ENCODE measurements at places on chromosomes 1 and 21.

DNA sequence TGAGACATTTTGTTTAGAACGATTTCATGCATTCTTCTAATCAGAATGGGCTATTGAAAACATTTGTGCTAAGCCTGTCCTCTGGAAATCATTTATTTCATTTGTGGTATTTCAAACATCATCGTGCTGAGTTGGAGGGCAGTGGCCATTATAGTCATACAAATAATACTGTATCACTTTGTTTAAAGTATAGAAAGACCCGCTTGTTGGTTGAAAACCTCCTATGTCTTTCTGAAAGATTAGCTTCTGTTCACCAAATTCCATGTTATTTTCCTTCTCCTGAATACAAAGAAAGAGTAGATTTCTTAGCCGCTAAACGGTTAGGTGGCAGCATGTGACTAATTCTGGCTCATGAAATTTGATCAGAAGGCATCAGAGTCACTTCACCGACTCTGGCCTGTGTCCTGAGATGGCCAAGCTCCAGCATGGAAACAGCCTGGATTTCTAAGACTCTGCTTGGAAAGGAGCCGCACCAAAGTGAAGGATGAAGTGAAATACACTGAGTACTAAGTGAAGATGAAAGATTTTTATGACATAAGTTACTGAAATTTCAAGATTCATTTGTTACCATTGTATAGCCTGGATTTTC lies 355.1 kb downstream of the USP25 start:
- peak; percentile 55 for DNase-seq

DNA sequence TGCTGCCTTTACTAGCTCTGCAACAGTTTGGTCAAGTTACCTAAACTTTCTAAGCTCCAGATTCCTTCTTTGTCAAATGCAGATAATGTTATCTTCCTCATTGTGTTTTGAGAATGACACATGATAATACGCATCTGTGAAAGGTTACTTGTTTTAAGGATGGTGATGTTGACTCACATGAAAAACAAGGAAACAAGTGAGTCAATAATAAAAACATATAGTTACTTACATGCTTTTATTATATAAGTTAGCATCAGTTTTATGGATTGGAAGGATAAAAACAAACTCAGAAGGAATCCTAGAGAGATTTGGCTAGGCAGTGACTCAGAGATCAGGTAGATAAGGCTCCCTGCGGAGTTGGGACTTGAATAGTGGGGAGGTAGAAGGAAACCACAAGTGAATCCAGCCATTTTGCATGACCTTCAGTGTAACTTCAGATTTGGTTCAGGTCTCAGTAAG lies 144.6 kb downstream of the LMO4 start:
- no peak for DNase-seq

DNA sequence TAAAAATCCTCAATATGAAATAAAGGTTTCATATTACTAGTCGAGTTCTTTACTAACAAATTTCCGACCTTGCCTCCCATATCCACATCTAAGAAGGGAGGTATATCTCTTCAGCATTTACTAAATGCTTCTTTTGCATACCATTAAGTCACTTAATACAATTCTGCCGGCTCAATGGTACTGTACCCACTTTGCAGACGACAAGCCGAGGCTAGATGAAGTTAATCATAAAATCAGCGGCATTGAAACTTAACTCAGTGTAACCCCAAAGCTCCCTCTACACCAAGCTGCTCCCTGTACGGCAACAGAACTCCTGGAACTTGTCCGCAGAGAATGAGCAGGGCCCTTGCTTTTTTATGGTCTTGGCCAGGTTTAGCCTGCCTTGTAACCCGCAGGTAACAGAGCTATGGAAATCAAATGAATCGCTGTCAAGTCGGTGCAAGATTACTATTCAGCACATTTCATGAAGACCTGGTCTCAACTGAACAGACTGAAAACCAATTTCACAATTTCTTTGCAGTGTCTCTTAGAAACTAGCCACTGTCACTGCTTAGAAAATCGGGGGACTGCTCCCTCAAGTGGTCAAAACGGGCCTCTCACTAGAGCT lies 738 bp downstream of the INTS7 start:
- DNase-seq: peak; percentile 21

GRCh38 chr21:46011267-46011967 lies 29.8 kb downstream of the COL6A1 start:
- no peak for DNase-seq

GRCh38 chr1:243233908-243234307 lies 21.2 kb downstream of the CEP170 start:
- peak; percentile 32 for DNase-seq

DNA sequence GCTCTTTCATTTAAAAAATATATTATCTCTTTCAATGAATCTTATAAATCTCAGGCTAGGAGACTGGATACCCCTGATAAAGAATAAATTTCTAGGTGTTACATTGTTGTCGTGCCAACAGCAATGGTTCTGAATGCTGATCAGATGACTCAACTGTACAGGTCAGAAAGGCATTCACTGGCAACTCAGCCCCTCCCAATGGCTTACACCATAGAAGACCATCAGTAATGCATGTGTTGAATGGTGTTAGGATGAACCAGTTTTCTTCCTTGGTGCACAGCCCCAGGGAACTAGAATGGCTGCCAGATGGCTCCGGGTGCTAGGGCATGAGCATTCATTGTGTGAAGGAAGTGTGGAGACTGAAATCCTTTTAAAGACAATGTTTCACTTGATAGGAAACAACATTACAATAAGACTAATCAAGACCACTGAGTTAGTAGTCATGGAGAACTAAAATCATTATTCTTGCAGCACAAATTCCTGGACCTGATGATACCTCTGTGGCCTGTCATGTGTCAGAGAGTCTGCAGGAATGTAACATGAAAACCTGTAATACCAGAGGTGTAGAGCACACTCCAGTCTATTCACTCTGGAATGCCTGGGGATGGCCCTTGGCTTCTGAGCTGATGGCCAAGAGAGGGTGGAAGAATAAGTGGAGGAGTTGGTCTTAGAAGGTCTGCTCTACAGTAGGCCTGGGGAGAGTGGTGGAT lies 187.7 kb upstream of the LMO4 start:
- no peak for DNase-seq

DNA sequence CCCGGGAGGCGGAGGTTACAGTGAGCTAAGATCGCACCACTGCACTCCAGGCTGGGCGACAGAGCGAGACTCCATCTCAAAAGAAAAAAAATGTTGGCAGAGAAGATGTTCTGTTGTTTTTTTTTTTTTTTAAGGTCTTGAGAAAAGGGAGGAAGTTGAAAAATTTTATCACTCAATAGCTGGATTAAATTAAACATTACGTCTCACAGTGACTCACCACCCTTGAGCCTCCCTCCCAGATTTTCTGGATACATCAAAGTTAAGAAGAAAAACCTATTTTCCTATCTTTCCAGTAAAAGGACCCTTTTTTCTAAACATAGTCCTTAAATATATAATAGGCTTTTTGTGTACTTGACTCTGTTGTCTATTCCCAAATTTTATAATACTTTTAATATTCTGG lies 35.5 kb downstream of the IFNAR1 start:
- peak; percentile 55 for DNase-seq

GRCh38 chr1:48016515-48016914 lies 19.3 kb upstream of the TRABD2B start:
- no peak for DNase-seq

DNA sequence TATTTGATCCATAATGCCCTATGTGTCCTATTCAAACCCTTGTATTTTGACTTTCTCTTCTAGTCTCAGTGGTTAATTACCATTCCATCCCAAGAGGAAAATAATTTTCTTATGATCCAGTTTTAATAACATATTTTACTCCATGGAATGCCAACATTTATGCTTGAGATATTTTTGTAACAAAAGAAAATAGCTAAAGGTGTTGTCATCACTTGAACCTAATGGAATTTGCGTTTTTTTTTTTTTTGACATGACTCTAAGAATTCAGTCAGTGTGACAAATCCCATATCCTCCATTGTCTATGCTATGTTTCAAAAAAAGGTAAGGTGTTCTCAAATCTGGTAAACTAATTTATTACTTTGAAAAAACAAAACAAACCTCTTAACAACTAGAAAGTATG lies 324.1 kb upstream of the ADAMTS5 start:
- no peak for DNase-seq

DNA sequence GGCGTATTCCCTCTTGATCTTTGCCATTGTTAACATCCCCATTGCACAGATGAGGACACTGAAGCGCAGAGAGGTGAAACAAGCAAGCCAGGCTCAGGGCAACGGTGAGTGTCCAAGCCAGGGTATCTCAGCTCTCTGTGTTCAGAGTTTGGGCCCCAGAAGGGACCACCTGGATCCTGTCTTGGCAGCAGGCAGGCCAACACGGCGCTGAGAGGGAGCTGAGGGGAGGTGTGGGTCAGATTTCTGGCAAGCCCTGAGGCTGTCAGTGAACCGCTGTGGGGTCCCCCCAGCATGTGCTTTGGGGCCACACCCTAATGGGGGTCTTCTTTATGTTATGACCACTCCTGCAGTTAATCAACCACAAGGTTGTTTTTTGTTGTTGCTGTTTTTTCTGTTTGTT lies 23.1 kb downstream of the NEK2 start:
- DNase-seq: no peak

GRCh38 chr1:218425647-218426342 lies 80.7 kb downstream of the TGFB2 start:
- DNase-seq: peak; percentile 54

DNA sequence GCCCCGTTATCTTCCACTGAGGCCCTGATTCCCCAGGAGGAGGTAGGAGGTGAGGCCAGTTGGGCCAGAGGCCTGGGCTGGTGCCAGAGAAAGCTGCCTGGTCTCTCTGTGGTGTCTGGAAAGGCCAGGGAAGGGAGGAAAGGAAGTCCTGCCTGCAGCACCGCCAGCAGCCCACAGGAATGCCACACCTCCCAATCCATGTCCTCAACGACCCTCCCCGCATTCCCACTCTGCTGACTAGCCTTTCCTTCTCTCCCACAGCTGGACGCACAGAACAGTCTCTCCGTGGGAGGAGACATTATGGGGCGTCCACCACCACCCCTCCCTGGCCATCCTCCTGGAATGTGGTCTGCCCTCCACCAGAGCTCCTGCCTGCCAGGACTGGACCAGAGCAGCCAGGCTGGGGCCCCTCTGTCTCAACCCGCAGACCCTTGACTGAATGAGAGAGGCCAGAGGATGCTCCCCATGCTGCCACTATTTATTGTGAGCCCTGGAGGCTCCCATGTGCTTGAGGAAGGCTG lies 18.0 kb downstream of the CSF1 start:
- peak; percentile 57 for DNase-seq

- no peak for DNase-seq
Observed at GRCh38 chr1:87598429-87598828, 269.7 kb downstream of the LMO4 start.

DNA sequence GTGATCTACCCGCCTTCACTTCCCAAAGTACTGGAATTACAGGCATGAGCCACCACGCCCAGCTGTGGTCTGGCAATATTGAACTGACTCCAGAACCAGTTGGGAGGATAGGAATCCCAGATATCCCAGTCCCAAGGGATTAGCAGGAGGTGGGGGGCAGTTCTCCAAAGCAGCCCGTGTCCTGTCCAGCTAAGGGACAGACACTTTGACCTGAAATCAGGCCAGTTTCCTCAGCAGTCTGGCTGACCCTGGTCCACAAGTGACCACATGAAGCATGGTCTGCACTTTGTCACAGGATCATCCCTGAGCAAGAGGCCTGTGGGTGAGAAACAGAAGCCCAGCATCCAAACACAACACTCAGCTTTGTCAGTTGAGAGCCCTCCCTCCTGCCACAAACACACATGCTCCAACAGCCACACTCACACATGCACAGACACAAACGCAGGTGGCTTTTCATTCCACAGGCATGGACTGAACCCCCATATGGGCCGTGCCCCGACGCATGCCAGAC lies 2.7 kb upstream of the FDPS start:
- DNase-seq: peak; percentile 56

DNA sequence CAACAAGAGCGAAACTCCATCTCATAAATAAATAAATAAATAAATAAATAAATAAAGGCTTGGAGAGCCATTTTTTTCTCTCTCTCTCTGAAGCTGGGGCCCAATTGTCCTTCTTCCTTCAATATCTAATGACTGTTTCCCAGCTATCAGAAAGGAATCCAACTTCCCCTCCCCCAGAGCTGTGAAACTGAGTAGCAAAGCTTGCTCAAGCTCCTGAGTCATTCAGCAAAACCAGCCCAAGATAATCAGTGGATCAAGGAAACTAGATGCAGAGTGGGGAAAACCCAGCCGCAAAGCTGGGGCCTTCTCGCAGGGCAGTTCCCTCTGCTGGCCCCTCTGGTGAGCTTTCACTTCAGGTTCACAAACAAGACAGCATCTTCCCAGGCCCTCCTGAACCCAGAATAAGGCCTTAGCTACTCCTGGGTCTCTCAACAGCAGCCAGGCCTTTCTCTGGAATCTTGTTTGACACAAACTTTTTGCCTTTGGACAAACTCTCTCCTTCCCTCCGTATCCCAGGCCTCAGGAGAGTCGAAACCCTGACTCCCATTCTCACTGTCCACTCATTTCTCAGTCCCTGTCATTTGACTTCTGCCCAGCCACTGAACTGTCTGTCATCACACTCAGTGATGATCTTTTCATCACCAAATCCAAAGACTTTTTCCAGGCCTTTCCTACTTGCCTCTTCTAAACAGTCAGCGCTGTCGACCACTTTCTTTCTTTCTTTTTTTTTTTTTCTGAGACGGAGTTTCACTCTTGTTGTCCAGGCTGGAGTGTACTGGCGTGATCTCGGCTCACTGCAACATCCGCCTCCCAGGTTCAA lies 18.0 kb upstream of the PTP4A2 start:
- DNase-seq: peak; percentile 93

DNA sequence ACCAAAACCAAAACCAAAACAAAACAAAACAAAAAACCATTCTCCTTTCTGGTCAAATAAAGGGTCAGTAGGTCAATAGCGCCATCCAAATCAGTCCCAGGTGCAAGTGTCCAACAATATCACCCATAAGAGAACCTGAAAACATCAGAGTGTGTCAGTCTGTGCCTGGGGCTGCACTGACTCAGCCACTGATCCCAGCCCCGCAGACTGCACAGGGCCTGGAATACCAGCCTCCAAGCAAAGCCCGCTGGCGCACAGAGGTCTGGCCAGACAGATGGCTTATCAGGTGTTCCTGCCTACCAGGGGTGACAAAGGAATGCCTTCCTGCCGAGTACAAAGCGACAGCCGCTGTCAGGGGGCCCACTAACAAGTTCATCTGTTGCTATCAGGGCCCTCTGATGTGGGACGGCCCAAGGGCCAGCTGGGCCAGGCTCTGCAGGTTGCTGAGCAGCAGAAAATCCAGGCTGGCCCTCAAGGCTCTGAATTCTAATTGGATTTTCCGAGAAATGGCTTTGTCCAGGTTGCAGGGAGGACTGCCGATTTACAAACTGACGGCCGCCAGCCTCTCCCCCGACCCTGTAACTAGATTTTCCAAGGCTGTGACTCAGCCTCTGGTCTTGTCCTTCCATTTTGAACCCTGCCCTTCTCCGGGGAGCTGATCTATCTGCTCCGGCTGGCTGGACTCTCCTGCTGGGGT lies 13.7 kb upstream of the TMEM51 start:
- no peak for DNase-seq

Measured in AG08395 (cell line).